ENCODE measurements at places on chromosomes 5 and 9.

GRCh38 chr9:113712053-113712452, 164.1 kb upstream of the ZNF618 start:
- DNase-seq = no peak

- no peak for DNase-seq
These were observed 38.0 kb downstream of the MTMR12 start for GRCh38 chr5:32274548-32275395.

- DNase-seq = no peak
These were observed 23.4 kb downstream of the WNK2 start for GRCh38 chr9:93207326-93207814.

- DNase-seq = no peak
These were observed 85.2 kb upstream of the CDH12 start for GRCh38 chr5:22938362-22938761.

- DNase-seq = peak; percentile 54
These were observed at the start of gene RORB for GRCh38 chr9:74496819-74497747. RORB (plus strand) TSS chr9:74497335; CDS start chr9:74497977, 642 bp downstream.

GRCh38 chr5:72281764-72282499, 38.1 kb downstream of the MRPS27 start:
- peak; percentile 69 for DNase-seq

GRCh38 chr5:77847814-77848290, 71.7 kb upstream of the TBCA start:
- DNase-seq = no peak

DNA sequence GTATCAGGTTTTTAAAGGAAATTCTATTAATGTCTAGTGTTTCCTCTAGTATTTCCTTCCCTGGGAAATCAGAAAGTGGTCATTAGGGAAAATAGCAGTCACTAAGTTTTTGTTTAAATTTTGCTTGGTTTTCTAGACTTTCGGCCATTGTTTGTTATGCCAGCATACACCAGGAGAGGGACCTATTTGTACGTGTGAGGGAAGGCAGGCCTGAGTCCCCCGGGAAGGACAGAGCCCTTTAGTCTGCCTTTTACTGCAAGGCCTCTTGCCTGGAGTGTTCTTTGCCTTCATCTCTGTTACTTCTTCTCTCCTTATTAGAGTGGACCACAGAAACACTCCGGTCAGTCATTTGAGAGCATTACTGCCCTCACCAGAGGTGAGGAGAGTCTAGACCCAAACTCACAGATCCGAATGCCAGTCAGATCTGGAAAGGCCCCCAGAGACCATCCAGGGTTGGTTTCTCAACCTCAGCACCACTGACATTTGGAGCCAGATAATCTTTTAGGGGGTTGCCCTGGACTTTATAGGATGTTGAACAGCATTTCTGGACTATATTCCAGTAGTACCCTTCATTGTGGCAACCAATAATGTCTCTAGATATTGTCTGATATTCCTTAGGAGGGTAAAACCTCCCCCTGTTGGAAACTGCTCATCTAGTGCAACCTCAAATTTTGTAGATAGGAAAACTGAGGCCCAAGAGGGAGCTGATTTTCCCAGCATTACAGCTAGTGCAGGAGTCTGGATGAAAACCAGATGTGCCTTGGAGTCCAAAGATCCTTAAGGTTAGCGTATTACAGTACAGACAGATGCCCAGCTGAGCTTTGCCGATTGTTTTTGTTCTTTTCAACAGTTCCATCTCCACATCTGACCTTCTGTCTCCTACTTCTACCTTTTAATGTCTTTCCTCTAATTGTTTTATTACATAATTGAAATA, 93.0 kb upstream of the NIPAL4 start:
- no peak for DNase-seq

DNA sequence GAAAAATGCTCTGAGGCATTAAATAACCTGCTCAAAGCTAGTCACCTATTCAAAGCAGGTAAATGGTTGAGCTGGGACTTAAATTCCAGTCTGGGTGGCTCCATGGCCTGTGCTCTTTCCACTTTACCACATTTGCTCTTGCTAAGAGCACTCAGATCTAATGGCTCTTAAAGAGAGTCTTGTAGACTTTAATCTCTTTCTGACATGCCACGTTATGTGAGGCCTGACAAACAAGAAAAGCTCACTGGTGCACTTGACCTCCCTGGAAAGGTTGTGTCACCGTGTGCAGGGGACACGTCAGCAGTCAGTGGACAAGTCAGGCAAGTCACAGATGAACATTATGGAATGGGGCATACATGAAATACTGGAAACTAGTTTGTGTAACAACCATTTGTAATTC, 129.9 kb upstream of the RPS23 start:
- no peak for DNase-seq

DNA sequence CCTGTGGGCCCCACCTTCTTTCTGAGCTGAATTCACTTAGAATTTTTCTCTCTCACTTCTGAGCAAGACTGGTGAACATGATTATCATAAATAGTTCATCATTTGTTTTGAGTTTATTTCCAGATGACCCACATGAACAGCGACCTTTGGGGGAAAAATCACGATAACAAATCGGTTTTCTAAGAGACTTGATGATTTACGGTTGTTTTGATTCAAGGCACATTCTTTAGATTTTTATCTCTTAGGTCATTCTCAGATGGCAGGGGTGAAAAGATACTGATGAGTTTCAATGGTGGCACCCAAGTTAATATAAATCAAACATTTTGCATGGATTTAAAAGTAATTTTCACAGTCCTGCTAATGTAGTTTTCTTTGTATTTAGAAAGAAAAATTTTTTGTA, 95.1 kb downstream of the DMXL1 start:
- no peak for DNase-seq

GRCh38 chr5:112372543-112372942, 46.5 kb downstream of the EPB41L4A start:
- DNase-seq = no peak

- DNase-seq = no peak
These were observed 135.5 kb downstream of the SEC61B start for GRCh38 chr9:99357575-99357974.

DNA sequence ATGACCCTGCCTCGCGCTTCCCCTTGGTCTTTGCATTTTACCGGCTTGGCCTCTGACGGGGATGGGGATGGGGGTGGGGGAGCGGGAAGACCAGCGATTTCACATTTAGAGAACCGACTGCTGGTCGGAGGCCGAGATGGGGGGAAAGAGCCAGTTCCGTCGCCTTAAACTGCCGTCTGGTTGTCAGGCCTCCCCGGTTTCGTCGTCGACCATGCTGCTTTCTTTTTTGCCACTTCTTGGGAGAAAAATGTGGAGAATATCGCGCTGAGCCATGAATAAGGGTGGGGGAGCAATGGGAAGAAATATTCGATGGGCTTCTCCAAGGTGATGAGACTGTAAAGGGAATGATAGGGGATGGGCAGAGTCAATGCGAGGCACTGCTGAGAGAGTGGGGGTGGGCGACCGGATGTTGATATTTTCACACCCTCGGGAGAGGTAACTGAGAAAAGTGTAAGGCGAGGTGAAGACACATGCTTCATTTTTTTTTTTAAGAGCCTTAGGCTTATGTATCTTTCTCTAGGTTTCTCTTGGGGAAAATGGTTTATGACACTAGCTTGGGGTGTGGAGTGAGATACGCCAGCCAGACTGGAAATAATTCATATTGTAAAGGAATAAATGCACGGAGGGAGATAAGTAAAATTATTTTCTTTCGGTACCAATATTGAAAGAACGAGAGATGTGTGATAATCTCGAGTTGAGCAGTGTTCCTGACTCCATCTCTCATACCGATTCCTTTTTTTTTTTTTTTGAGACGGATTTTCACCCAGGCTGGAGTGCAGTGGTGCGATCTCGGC, 1.1 kb downstream of the KIF2A start:
- DNase-seq = peak; percentile 18

DNA sequence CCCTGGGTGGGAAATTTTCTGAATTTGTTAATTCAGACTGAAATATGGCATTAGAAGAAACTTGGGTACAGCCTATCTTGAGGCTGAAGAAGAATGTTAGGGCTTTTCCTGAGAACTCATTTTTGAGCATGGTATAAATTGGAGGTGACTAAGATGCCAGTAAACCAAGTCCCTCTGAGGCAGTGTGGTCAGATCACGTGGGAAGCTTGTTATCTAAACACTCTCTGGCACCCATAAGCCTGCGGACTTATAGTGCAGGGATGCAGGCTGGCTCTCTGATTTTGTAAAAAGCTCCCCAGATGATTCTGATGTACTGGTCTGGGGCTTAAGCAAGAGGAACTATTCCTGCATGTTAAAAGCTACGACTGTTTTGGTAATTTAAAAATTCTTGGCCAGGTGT, 34.3 kb downstream of the MTMR12 start:
- DNase-seq = no peak

DNA sequence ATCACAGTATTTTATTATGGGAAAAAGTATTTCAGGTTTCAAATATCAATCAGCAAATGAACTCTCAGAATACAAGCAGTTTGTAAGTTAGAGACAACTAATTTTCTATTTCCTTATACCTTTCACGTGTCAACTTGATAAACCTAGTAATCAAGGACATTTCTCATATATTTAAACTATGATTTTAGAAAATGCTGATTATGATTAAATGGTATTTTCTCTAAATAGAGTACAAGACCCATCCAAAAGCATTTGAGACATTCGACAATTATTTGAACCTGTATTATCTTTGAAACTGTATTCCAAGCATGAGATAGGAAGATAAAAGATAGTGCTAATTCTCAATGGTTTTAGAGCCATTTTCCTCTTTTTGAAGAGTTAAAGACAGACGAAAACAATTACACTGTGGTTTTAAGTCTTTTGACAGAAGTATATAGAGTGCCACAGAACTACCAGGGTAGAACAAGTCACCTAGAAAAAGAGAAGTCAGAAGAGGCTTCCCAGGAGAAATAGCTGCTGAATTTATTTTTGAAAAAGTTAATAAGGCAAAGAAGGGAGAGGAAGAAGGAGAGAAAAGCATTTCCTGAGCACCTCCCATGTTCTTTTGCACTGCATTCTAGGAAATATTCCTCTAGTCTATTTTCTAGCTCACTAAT, 5.6 kb downstream of the MEIKIN start:
- no peak for DNase-seq

DNA sequence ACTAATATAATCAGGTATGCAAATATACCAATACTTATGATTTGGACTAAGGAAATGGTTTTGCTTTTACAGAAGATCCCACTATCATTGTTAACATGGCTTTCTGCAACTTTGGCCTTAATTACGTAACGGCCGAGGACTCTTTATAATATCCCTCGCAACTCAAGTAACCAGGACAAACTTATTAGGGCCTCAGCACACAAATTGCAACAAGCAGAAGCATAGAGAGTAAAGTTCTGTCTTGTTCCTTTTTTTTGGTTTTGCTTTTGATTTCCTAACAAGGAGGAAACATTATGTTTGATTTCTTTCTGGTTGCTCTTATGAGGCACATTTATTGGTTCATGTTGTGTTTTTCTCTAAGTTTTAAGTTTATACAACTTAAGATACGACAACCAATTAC, 60.4 kb downstream of the RORB start:
- no peak for DNase-seq

GRCh38 chr5:38509185-38509584, 47.3 kb downstream of the LIFR start:
- DNase-seq = no peak

GRCh38 chr5:125409234-125409860, 662.9 kb upstream of the ZNF608 start:
- DNase-seq = peak; percentile 80

- no peak for DNase-seq
These were observed at the start of gene SEMA6A for GRCh38 chr5:116574367-116575325. SEMA6A (minus strand) TSS chr5:116574823; CDS start chr5:116504944, 69,879 bp downstream.

- DNase-seq = no peak
These were observed 80.5 kb upstream of the HSPA9 start for GRCh38 chr5:138655530-138656190.

DNA sequence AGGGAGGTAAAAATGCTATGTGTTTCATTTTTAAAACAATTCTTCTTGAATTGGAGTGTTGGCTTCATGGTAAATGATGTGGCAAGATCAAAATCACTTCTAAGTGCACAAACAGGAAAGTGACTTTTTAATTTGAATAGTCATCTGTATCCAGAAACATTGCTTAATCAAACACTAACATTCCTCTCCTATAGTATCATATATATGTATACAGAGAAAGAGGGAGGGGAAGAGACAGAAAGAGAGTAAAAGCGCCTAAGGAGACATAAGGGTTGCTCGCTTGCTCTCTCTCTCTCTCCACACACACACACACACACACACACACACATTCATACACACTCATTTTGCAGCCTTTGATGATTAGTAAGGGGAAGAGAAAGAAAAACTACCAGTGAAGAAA, 95.4 kb upstream of the PRDM9 start:
- no peak for DNase-seq

- no peak for DNase-seq
These were observed 8.4 kb downstream of the FRRS1L start for GRCh38 chr9:109158651-109159050.

DNA sequence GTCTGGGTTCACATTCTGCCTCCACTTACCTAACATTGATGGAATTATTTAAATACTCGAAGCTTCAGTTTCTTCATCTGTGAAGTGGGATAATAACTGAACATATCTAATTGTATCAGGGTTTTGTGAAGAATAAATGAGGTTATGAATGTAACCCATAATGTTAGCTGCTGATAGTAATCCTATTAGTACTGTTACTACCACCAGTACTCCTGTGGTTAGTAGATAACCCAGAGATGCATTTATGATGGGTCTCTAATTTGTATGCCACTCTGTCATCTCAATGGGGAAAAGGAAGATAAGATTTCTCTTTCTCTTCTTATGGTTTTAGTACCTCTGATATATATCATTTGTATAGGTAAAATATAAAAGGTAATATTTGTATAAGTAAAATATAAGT, 16.0 kb downstream of the CPEB4 start:
- no peak for DNase-seq

DNA sequence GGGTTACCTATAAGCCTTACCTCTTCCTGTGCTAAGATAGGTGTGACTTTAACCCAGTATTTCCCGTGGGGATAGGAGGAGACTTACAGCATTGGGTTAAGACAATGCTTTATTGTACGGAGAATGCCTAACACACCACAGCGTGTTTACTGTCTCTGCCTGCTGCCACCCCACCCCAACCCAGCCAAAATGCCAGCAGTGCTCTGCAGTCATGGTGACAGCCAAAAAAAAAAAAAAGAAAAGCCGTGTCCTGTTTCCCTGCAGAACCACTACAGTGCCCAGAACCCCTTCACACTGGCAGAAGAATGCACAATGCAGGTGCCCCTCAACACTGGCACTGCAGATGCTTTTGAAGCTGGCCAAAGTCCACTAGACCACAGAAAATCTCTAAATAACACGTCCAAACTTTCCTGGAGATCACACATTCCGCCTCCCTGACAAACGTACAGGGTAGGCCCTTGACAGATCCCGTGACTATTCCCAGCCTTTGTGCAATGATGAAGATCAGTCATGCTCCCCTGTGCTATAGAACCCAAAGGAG, 102.2 kb downstream of the SERINC5 start:
- DNase-seq = no peak

DNA sequence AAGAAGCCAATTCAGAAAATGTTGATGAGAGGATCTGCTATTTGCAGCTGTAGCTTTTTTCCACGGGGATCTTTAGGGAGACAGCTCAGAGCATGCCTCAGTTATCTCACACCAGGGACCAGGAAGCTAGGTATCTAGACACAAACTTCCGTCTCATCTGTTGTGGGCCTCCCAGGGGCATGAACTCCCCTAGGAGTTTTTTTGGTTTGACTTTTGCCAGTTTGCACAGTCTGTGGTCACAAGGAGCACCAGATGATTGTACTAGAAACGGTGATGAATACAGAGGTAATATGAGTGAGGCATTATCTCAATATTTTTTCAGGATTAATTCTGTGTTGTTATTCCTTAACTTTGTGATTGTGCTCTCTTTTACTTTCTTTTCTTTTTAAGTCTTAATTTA, 533.2 kb upstream of the SEMA6A start:
- DNase-seq = no peak
